ENCODE measurements at places on chromosomes 16 and 17. TPM values are rescaled to one million over a fixed set of nuclear protein-coding genes. Genes with fewer than 3 reads are reported as not detected.

The ZSCAN10 gene
- polyA plus RNA-seq: not detected

The OR1A1 gene
- 0.08 TPM for polyA plus RNA-seq

The KRT28 gene
- polyA plus RNA-seq: not detected

The P3H4 gene
- polyA plus RNA-seq: 0.55 TPM

The TAC4 gene
- not detected for polyA plus RNA-seq

The ABCC11 gene
- polyA plus RNA-seq: 0.20 TPM
